Mucosa of gallbladder (tissue), 1 donor: ENCODE measurements at places on chromosomes 4 and X.

DNA sequence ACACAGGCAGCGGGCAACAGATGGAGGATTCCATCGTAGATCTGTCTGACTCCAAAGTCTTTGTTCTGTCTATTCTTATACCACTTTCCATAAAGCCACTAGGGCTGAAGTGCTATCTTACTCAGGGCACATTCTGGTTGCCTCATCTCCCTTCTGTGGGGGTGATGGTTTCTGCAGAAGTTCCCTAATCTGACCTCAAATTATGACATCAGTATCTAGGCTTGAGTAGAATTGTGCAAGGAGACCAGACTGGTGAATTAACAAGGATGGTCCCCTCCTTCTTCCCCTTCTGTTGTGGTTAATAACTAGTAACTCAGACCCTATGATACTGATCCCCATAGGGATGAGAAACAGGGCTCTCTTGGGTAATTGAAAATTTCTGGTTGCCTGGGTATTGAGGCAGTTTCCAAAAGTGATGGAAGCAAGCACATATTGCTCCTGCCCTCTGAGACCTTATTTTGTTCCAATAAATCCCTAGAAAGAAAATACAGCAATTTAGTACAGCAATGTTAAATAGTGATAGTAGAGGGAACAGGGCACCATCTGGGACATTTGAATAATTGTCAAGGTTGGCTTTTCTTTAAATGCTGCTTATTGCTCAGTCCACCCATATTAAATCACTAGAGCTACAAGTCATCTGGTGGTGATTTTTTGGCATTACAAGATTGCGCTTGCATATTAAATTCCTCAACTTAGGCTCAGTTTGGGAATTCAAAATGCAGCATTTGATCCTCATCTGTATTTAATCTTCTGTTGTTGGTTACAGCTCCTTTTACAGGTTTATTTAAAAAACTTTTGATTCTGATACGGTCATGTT, 57.3 kb upstream of the AP1S2 start:
- peak; percentile 12 for DNase-seq

GRCh38 chrX:134396174-134396573, 63.8 kb upstream of the HPRT1 start:
- DNase-seq = no peak

GRCh38 chr4:44725726-44726037, 674 bp downstream of the GNPDA2 start:
- DNase-seq = no peak

- DNase-seq = no peak
Observed at GRCh38 chrX:964831-965416, 247.5 kb downstream of the CRLF2 start.

GRCh38 chr4:138217567-138217966, 24.6 kb downstream of the SLC7A11 start:
- no peak for DNase-seq

DNA sequence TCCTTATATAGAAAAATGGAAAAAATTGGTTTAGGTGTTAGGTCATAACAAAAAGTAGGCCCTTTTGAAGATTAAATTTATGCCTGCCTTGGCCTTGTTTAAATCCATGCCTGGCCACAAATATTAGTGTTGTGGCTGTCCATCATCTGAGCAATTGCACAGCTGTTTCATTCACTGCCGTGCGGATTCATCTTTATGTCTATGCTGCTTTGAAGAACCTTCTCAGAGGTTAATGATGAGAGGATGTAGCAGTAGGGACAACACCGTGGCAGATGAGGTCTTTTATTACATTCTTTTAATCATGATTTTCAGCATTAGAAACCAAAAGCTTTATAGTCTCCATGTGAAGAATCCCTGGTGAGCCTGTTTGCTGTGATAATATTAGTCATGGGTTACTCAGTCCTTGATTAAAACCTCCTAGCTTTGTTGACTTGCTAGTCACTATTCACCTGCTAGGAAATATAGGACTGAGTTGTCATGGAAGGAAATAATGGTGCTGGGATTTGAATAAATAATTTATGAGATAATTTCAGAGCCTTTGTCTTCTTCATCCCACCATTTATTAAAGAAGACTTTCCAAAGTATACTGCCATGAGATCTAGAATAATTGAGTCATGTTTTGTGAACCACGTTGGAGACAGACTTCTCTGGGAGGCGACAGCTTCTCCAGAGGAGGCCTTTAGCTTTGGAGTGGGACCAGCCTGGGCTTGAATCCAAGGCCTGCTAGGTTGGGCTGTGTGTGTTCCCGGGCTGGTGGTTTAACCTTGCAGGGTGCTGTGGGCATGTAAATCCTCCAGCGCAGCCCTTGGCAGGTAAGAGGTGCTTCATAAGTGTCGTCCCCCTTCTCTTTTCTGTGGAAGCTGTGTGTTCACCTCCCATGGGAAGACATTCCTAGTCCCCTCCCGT, 53.5 kb downstream of the PTTG2 start:
- DNase-seq = no peak

DNA sequence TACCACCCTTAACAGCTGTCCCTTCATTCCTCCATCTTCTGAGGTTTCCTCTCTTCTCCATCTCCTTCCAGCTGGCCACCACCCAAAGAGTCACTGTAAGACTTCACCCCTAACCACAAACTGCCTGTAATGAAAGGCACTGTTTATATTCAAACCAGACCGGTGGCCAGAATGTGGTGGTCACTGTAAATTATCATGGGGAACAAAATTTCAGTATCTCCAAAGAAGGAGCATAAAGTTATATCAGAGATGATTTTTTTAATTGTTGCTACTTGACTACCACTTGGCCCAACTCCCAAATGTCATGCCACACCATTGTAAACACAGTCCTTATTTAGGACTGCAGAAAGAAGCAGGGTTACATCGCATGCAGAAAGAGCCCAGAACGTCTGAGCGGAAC, 44.8 kb downstream of the SMARCA1 start:
- DNase-seq = no peak

GRCh38 chr4:101885574-101885973, 95.0 kb downstream of the BANK1 start:
- DNase-seq = no peak

- no peak for DNase-seq
Observed at GRCh38 chr4:26171941-26172340, 148.9 kb upstream of the RBPJ start.

DNA sequence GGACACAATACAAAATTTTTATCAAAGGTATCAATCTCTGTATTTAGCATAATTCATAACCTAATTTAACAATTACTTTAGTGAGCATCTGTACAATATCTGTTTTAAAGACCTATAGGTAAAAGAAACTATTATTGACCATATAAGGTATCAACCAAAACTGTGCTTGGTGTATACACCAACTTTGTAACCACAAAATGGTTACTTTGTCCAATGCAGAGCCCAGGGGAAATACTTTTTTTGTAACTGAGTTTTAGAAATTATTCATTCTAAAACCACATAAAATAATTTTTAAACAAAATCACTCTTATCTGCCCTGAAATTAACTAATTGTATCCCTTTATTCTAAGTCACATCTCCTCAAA, 5.0 kb downstream of the CXXC4 start:
- DNase-seq = no peak

DNA sequence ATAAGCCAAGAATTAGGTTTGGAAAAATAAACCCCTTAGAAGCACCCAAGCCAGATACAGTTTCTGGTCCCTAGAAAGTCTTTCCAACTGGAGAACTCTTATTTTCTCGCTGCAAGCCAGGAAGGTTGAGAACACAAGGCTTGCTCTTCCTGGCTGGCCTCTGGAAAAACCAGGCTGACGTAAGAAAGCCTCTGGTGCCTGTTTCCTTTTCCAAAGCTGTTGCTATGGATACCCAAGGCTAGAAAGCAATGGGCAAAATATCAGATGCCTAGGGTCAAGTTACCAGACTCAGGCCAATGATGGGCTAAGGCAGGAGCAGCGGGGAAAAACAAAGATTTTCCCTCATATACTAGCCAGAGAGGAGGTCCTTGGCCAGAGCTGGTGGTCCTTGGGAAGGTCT, 281.6 kb downstream of the KLHL13 start:
- no peak for DNase-seq

DNA sequence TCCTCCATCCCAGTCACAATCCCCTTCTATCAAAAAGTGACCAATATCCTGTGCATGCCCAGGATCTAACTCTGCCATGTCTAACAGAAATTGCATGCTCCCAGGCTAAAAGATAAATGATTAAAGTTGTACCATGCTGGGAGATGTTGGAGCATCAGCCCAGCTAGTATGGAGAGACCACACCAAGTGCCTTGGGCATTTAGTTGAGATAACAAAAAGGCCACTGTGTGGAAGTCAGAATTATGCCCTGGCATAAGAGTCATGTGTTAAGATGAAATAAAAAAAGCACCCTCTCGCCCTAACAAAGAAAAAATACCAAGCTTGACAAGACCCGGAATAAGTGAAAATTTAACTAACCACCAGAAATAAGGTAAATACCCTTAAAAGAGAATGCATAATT, 155.9 kb upstream of the CENPE start:
- no peak for DNase-seq

DNA sequence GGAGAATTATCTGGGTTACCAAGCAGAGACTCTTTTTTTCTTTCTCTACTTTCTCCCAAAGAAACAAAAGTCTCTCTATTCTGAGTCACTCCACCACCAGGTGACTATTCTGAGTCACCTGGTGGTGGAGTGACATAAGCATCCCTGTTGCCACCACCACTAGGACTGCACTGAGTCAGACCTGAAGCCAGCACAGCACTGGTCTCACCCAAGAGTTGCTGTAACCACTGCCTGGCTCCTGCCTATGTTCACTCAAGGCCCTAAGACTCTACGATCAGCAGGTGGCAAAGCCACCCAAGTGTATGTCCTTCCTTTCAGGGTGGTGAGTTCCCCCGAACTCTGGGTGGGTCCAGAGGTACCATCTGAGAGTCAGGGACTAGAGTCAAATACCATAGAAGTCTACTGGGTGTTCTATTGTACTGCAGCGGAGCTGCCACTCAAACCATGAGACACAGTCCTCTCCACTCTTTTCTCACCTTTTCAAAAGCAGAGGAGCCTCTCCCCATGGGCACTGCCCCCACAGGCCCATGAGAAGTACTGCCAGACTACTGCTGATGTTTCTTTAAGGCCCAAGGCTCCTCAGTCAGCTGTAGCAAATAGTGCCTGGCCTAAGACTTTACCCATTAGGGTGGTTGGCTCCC, 209.6 kb upstream of the IRS4 start:
- no peak for DNase-seq

GRCh38 chr4:182629096-182629495, 288.1 kb downstream of the DCTD start:
- DNase-seq = no peak

DNA sequence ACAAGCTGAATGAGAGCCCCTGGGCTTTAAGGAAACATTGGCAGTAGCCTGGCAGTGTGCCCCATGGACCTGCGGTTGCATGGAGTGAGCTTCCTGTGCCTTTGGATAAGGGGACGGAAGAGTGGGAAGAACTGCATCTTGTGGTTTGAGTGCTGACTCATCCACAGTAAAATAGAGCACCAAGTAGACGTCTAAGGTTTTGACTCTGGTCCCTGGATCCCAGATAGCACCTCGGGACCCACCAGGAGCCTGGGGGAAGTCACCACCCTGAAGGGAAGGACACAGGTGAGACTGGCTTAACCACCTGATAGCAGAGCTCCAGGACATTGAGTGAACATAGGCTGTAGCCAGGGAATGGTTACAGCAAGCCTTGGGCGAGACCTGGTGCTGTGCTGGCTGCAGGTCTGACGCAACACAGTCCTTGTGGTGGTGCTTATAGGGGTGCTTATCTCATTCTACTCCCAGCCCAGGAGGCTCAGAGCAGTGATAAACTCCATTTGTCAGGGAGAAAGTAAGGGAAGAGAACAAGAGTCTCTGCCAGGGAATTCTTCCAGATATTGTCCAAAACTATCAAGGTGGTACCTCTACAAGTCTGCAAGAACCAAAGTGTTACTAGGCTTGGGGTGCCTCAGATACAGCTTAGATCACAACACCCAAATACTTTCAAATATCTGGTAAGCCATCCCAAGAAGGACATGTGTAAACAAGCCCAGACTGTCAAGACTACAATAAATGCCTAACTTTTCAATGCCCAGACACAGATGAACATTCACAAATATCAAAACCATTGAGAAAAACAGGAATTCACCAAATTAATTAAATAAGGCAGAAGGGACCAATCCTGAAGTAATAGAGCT, 123.6 kb upstream of the TET2 start:
- no peak for DNase-seq

DNA sequence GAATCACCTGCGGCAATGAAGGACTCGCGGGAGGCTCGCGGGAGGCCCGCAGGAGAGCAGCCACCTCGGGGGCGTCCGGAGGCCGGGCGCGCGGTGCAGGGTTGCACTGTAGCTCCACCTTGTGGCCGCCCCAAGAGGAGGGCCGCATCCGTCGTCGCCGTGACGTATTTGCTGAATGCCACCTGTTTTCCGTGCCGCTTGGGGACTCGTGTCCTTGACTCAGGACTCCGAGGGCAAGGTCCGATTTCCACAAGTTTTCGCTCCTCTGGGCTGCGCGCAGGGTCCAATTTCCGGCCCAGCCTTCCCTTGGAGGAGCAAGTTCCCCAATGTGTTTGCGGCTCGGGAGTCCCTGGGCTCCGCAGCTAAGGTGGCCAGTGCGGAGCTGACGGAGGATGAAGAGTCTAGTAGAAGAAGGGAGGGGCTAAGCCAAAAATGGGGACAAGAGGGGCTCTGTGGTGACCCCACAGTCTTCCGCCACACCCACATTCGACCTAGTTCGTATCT, 10.7 kb upstream of the DLG3 start:
- peak; percentile 71 for DNase-seq

DNA sequence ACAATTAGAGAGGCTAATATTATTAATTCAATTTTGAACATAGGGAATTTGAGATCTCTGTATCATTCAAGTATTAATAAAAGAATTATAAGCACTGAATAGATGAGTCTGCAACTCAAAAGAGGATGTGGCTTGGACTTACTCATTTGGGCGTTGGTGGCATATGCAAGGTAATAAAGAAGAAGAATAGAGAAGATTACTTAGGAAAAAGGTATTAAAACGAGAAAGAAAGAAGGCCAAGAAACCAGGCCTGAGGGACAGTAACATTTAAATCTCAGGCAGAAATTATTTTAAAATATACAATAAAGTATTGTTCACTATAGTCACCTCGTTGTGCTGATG, 383.0 kb upstream of the INTU start:
- DNase-seq = no peak

DNA sequence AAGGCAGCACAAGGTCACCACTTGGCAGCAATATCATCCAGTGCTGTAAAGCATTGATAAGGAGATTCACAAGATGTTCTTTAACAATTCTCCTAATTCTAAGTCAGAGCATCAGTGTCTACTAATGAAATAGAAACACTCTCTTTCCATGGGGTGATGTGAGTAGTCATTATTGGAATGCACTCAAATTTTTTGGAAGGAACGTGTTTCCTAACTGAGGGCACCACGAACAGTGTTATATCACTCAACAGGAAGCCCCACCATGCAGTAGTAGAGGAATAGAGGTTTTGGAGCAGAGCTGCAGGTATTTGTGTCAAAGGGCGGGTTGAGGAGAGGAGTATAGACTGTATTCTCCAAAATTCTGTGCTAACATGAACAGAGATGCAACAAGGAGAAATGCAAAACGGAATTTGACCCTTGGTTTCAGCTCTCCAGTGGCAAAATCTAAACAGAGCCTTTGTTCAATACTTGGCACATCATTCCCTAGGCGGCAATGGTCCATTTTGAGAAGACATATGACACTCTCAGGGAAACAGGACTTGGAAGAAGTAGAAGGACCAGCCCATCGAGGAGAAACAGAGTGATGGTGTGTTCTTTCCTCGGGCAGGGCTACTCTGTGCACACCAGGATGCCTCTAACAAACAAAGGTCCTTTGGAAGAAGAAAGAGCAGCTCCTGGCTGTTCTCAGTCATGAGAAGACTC, 98.9 kb downstream of the CPEB2 start:
- no peak for DNase-seq
